Neural progenitor cell (in vitro differentiated cells): ENCODE measurements at places on chromosomes 12 and 14. TPM values are rescaled to one million over a fixed set of nuclear protein-coding genes. Genes with fewer than 3 reads are reported as not detected.

GRCh38 chr12:2287151-2287550, 234.4 kb downstream of the CACNA1C start:
- no peak for DNase-seq
- H3K27me3 ChIP-seq = no peaks in the 10 kb centered on the region
- H3K27ac ChIP-seq = no peak overlapping the region
- H3K4me3 ChIP-seq = no peak overlapping the region
- H3K4me1 ChIP-seq = no peaks in the 10 kb centered on the region

DNA sequence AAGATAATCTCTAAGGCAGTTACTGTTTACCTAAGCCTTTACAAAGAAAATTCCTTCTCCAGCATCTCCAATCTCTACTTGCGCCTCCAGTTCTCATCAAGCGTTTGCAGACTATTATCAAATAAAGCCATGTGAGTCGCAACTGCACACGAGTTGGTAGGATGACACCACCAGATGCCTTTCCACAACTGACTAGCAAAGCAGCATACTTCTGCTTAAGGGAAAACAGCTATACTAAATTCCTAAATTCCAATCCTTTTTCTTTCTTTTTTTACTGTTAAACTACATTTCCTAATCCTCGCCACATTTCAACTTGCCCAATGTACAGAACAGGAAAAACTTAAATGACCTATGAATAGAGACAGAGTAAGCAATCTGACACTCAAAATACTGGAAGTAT, 166.7 kb downstream of the ITPR2 start:
- DNase-seq = no peak
- no peaks in the 10 kb centered on the region for H3K4me1 ChIP-seq
- H3K27me3 ChIP-seq = no peaks in the 10 kb centered on the region
- no peak overlapping the region for H3K27ac ChIP-seq
- no peak overlapping the region for H3K4me3 ChIP-seq

DNA sequence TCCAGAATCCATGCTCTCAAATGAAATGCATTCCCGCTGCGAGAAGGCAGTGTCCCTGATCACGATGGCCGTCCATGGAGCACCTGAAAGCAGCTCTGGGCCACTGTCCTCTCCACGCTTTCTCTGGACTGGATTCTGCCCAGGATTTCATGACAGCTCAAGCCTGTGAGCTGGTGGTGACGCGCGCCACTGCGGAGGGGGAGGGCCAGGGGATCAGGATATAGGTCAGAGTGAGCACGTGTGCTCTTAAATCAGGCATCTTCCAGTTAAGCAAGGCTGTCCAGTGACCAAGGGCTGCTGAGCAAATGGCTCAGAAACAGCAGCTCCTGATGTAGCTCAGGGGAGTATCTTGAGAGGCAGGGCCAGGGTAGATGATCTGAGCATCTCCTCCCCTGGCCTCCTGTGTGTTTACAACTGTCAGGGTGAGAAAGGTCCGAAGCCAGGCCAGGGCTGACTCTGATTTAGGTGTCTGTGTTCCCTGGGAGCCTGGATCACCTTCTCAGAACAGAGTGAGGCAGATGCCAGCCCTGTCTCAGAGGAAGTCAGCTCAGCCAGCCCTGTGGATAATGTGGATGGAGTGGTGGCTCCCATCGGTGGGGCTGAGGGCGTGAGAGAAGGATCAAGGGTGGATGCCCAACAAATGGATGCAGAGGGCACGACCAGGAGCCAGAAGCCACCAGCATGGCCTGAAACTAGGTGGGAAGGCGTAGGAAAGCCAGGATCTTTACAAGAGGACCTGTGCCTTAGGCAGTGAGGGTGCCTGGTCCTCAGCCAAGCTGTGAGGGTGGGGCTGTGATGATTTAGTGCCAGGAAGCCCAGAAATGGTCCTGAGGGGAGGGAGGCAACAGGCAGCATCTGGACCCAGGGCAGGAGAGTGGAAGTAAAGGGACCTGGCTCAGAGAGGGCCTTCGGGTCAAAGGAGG, 55.3 kb downstream of the ELK3 start:
- H3K27ac ChIP-seq = no peak overlapping the region
- H3K4me1 ChIP-seq = peaks cover 6% of the 10 kb centered on the region
- H3K4me3 ChIP-seq = no peak overlapping the region
- H3K36me3 ChIP-seq = no peaks in the 10 kb centered on the region
- peak; percentile 31 for DNase-seq
- no peaks in the 10 kb centered on the region for H3K27me3 ChIP-seq

DNA sequence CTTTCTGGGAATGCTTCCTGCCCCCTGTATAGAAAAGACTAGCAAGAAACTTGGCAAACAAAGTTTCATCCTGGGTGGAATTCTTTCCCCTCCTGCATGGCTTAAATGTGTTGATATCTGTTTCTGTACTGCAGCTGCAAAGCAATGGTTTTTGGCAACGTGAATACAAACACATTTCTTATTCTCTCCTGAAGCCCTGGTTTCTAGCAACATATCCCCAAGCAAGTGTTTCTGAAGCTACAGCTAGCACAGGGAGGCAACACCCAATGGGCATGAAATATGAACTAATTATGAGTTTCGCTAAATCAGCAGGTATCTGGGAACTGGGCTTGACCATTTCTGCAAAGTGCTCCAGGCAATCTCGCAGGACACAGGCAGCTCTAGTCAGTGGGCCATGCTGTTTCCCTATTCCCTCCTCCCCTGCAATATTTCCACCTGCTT, 392.3 kb upstream of the TMPO start:
- H3K4me3 ChIP-seq = no peak overlapping the region
- no peak overlapping the region for H3K27ac ChIP-seq
- H3K36me3 ChIP-seq = no peaks in the 10 kb centered on the region
- H3K4me1 ChIP-seq = peaks cover 13% of the 10 kb centered on the region

GRCh38 chr12:91183551-91183950, 934 bp upstream of the DCN start:
- no peaks in the 10 kb centered on the region for H3K27me3 ChIP-seq
- no peaks in the 10 kb centered on the region for H3K4me1 ChIP-seq
- DNase-seq = no peak
- H3K36me3 ChIP-seq = no peaks in the 10 kb centered on the region
- no peak overlapping the region for H3K4me3 ChIP-seq

DNA sequence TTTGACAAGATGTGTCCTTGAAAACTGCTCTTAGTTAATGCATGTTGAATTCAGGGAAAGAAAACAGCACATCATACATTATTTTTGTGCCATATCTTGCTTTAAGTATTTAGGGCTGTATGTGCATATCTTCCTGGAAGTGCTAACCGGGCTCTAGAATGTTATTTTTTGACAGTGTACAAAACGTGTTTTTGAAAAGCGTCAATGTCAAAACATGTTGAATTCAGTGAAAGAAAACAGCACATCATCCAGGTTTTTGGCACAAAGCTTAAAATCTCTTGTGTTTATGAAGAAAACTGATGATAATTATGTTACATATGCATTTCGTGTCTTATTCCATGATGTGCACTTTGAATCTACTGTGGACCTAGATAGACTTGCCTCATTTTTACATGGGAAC, 82.7 kb downstream of the ASCL4 start:
- DNase-seq = no peak
- no peak overlapping the region for H3K27ac ChIP-seq
- H3K4me3 ChIP-seq = no peak overlapping the region
- H3K36me3 ChIP-seq = no peaks in the 10 kb centered on the region
- H3K4me1 ChIP-seq = no peaks in the 10 kb centered on the region
- peaks cover 97% of the 10 kb centered on the region for H3K27me3 ChIP-seq

DNA sequence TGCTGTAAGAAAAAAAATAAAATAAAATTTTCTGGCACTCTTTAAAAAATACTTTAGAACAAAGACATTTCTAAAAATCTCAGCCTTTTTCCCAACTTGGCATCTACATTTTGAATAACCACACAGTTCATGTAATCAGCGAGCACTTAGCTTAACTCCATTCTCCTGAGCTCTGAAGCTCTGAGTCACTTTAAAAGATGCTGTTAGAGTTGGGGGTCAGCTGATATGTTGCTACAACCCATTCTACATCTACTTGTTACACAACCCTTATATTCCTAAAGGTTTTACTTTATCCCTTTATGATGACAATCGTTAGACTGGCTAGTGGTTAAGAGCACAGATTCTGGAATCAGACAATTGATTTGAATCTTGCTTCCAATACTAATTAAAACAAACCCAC, 48.3 kb downstream of the SLC41A2 start:
- no peaks in the 10 kb centered on the region for H3K36me3 ChIP-seq
- H3K4me3 ChIP-seq = no peak overlapping the region
- no peak overlapping the region for H3K27ac ChIP-seq
- no peaks in the 10 kb centered on the region for H3K27me3 ChIP-seq

DNA sequence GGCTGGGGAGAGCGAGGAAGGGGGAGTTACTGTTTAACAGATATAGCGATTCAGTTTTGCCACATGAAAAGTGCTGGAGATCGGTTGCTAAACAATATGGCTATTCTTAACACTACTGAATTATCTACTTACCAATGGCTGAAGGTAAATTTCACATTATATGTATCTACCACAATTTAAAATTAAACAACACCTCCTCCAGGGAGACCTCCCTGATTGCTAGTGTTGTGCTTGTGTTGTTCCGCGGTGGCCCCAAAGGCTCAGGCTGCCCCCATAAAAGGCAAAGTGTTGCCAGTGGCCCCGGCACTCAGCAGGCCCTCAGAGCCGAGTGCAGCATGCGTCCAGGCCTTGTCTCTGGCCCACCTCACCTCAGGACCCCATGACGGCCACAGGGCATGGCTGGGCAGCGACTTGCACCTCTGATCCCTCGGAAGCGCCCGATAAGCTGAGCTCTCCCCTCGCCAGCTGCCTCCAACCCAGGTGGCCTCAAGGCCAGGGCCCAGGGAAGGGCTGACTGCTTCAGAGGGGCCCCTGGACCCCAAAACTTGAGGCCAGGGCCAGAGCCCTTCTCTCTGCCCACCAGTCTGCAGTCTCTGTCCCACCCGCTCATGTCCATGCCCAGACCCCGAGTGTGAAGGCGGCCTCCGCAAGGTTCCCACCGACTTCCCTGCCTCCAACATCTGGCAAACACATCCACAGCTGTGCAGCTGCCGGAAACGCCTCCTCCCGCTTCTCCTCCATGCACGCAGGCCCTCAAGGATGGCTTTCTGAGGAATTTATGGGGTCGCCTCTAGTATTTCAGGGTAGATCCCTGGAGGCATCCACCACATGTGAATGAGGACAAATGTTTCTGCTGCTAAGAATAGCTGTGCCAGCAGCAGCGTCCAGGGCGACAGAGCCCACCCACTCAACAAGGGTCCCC, 60.0 kb downstream of the NCOR2 start:
- H3K4me1 ChIP-seq = peaks cover 64% of the 10 kb centered on the region
- no peaks in the 10 kb centered on the region for H3K27me3 ChIP-seq
- H3K4me3 ChIP-seq = no peak overlapping the region

DNA sequence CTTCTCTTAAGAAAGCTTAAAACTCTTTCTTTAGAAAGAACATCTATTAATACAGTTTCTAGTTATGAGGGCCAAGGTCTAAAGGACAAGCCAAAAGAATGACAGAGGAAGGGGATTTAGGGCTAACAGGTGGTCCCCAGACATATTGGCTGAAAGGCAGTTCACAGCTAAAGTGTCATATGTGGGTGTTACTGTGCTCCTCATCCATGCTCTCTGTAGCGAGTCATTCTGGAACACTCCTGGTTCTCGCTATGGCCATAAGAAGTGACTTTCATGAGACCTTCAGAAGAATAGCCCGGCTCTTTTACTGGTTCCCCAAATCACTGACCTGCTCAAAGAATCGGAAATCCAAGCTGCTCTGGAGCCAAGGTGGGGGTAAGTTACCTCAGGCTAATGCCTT, 55.0 kb downstream of the TBK1 start:
- DNase-seq = no peak
- no peak overlapping the region for H3K4me3 ChIP-seq
- no peaks in the 10 kb centered on the region for H3K27me3 ChIP-seq
- H3K27ac ChIP-seq = no peak overlapping the region

- no peak overlapping the region for H3K27ac ChIP-seq
- no peak overlapping the region for H3K4me3 ChIP-seq
- no peaks in the 10 kb centered on the region for H3K36me3 ChIP-seq
- no peak for DNase-seq
These were observed 985.3 kb upstream of the FLRT2 start for GRCh38 chr14:84544486-84545131.

- no peak overlapping the region for H3K4me3 ChIP-seq
- H3K4me1 ChIP-seq = peaks cover 10% of the 10 kb centered on the region
- H3K27me3 ChIP-seq = no peaks in the 10 kb centered on the region
- DNase-seq = no peak
These were observed 70.8 kb downstream of the POLR3B start for GRCh38 chr12:106428384-106428783.

DNA sequence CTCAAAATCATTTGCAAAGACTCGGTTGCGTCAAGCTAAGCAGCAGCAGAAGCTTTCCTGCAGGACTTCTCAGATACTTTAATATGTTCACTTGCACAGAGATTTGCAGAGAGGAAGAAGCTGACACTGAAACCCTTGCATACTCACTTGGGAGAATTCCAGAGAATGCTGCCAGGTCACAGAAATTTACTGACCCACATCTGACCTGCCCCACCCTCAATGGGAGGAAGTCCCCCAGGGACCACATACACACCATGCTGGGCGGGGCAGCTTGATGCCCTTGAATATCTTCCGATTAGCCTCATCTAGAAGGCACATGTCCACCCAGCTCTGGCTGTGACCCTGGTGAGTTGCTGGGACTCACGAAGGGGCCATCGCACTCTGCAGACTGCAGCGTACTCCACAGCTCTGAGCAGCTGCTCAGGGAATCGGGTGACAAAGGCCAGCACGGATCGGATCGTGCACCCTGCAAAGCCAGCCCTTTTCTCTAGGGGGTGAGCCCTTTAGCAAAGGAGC, 83.2 kb downstream of the ITPK1 start:
- no peaks in the 10 kb centered on the region for H3K27me3 ChIP-seq
- H3K4me1 ChIP-seq = peaks cover 54% of the 10 kb centered on the region
- DNase-seq = peak; percentile 50

- no peaks in the 10 kb centered on the region for H3K36me3 ChIP-seq
- no peak overlapping the region for H3K27ac ChIP-seq
- H3K27me3 ChIP-seq = no peaks in the 10 kb centered on the region
- H3K4me1 ChIP-seq = no peaks in the 10 kb centered on the region
- no peak for DNase-seq
These were observed 27.5 kb downstream of the RHOJ start for GRCh38 chr14:63231766-63232165.

DNA sequence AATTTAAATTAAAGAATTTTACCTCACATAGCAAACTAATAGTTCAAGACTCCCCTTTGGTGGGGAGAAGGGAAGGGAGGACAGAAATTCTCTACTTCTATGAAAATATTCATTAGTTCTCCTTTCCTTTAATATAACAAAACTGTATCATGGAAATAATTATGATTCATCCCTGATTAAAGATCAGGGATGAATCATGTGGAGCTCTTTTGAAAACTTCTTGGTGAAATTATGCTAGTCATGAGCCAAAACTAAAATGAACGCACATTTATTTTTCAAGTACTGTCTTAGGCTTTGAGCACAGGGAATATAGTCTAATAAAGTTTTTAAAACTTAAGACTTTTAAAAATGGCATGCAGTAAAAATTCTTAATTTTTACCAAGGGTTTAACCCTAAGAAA, 17.1 kb downstream of the TMBIM4 start:
- no peak for DNase-seq
- no peaks in the 10 kb centered on the region for H3K36me3 ChIP-seq
- H3K4me1 ChIP-seq = no peaks in the 10 kb centered on the region
- H3K27ac ChIP-seq = no peak overlapping the region
- H3K27me3 ChIP-seq = no peaks in the 10 kb centered on the region
- H3K4me3 ChIP-seq = no peak overlapping the region

GRCh38 chr14:64782196-64782595, 78.0 kb downstream of the PLEKHG3 start:
- no peaks in the 10 kb centered on the region for H3K27me3 ChIP-seq
- no peak for DNase-seq
- H3K4me1 ChIP-seq = no peaks in the 10 kb centered on the region

ERP27 gene
- total RNA-seq = not detected in 2 replicates

TSPAN19 gene
- 4.3 and 5.0 TPM in 2 replicates for total RNA-seq

CCDC198 gene
- total RNA-seq = not detected in 2 replicates
